Activated CD8-positive, alpha-beta memory T cell treated with anti-CD3 and anti-CD28 coated beads for 1 hour (primary cell): ENCODE measurements at places on chromosomes 5 and 9.
A peak's percentile ranks its signal among the peaks of the same experiment; 100 is the strongest.

DNA sequence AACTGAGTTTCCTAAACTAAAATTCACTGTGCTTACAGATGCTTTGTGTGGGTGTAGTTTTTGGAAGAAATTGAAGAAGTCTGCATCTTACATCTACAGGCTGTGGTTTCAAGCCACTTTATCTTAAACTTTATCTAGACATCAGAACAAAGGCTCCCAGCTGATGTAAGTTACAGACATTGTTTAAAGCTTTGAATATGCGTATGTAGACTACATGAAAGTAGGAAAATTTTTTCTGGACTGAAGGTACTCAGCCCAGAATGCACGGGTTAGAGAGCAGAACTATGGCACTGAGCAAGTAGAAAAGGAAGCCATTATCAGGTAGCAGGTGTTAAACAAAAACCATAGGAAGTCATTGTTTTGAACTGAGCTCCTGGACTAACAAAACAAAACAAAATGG, 185.4 kb downstream of the TTC39B start:
- no peak for DNase-seq

- DNase-seq, result no peak
These were observed 79.6 kb downstream of the RAI14 start for GRCh38 chr5:34735491-34736426.

DNA sequence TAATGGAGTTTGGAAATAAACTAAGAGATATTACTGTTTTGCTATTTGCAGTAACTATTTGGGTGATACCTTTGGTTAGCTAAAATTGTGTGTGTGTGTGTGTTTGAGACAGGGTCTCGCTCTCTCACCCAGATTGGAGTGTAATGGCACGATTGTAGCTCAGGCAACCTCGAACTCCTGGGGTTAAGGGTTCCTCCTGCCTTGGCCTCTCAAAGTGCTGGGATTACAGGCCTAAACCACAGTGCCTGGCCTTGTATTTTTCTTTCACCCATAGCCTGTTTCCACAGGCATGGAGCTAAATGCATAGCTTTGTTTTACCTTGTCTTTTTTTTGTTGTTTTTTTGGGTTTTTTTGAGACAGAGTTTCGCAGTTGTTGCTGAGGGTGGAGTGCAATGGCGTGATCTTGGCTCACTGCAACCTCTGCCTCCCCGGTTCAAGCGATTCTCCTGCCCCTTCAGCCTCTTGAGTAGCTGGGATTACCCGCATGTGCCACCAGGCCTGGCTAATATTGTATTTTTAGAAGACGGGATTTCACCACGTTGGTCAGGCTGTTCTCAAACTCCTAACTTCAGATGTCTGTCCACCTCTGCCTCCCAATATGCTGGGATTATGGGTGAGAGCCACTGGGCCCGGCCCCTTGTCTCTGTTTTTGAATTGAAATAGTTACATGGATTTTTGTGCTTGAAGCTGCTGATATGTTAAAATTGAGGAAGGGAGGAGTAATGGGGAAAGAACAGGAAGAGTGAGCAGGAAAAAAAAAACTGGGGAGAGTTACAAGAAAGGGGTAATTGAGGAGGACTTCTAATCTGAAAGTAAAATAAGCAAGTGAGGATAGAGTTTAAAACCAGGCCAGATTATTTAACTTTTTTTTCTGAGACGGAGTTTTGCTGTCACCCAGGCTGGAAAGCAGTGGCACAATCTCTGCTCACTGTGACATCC, 5.7 kb downstream of the GPBP1 start:
- no peak for DNase-seq

GRCh38 chr9:130781569-130781968, 53.5 kb upstream of the ABL1 start:
- DNase-seq, result no peak

DNA sequence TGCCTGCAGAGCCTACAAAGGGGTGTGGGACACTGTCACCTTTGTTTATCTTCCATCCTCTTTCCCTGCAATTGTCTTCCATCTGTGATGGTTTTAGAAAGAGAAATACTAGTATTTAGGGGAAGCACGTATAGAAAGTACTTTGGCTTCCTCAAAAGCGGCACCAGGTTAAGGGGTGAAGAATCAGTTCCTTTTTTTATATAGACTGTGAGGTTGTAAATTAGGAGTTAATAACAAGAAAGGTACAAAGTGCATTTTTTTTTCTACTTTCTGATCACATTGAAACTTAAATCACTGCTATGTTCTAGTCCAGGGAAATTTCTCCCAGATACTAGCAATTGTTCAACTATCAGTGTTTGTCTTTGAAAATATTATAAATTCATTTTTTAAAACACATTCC, 219.3 kb downstream of the CEMIP2 start:
- DNase-seq, result no peak

DNA sequence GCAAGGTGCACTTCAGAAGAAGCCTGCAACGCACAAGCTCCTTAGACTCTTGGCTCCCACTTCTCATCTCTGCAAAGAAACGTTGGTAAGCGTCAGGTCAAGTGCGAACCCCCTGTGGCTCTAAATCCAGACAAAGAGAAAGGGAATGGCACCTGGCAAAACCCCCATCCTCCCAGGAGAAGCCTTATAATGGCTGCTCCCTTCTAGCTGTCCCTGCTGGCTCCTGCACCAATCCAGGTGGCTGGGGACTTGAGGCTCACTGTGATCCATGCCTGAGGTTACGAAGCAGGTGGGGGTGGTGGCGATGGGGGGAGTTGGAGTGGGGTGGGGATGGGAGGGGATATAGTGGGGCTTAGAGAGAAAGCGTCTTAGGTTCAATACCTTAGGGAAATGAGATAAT, 272.8 kb downstream of the DENND1A start:
- DNase-seq, result no peak

GRCh38 chr5:126939887-126940286, 90.5 kb downstream of the MARCHF3 start:
- DNase-seq, result no peak

DNA sequence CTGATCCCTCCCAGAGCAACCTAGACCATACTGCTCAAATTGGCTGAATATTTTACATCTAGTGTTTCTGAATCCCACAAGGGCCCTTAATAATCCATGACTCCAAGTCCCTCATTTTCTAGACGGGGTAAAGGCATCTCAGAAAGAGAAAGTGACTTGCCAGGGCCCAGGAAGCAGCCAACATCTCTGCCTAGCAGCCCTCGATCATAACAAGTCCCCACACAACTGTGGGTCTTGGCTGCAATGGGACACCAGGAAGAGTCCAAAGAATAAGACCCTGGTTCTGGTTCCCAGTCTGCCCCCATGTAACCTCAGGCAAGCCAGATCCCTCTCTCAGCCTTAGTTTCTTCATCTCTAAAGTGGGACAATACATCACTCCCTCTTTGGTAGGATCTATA, 6.3 kb downstream of the ANXA6 start:
- no peak for DNase-seq

GRCh38 chr5:172833372-172833685, 722 bp upstream of the ERGIC1 start:
- DNase-seq, result no peak

DNA sequence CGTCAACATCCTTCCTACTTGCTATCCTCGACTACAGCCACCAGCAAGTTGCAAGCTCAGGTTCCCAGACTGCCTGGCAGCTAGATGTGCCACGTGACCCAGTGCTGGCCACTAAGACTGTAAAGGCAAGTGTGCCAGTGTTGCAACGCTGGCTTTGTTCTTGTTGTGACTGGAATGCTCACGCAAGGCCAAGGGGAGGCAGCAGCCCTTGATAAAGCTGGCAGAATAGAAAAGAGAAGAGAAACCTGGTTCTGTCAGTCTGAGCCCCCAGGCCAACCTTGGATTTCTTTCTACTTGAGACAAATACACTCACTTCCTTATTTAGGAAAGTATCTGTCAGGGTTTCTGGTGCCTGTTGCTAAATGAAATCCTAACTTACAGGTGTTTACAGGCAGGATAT, 113.0 kb downstream of the KLHL3 start:
- no peak for DNase-seq

DNA sequence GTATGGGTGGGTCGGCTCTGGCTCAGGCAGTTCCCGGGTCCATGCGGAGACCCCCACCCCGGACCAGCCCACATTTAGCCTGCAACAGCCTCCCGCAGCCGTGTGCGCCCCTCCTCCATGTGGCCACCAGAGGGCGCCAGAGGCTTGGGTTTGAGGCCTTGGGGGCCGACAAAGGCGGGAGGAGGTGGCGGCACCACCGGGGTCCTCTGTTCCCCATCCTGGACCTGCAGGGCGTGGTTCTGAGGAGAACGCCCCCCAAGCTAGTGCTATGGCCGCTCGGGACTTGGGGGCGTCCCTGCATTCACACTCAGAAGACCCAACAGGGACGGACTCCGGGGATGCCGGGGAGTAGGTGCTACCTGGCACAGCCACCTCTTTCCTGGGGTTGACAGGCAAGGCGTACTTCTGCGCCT, 16.5 kb downstream of the ASS1 start:
- DNase-seq, result peak; percentile 23

GRCh38 chr9:127065592-127065991, 56.8 kb downstream of the ANGPTL2 start:
- no peak for DNase-seq

DNA sequence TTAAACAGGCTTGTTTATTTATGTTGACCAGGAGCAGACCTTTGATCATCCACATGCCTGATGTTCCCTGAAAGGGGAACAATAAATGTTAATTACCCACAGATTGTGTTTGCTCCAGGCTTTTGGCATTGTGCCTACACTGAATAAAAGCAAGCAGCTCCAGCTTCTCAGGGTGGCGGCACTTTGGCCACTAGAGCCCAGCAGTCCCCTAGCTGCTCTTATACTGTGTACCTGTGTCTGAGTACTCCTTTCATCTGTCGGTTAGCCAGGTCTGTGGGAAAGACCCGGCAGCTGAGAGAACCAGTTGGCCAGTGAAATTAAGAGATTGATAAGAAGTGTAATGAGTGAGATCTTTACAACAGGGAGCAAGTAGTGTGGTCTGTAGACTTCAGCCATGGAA, 254.8 kb upstream of the FTMT start:
- no peak for DNase-seq

- no peak for DNase-seq
These were observed 155.4 kb downstream of the FSTL4 start for GRCh38 chr5:133456933-133457402.

DNA sequence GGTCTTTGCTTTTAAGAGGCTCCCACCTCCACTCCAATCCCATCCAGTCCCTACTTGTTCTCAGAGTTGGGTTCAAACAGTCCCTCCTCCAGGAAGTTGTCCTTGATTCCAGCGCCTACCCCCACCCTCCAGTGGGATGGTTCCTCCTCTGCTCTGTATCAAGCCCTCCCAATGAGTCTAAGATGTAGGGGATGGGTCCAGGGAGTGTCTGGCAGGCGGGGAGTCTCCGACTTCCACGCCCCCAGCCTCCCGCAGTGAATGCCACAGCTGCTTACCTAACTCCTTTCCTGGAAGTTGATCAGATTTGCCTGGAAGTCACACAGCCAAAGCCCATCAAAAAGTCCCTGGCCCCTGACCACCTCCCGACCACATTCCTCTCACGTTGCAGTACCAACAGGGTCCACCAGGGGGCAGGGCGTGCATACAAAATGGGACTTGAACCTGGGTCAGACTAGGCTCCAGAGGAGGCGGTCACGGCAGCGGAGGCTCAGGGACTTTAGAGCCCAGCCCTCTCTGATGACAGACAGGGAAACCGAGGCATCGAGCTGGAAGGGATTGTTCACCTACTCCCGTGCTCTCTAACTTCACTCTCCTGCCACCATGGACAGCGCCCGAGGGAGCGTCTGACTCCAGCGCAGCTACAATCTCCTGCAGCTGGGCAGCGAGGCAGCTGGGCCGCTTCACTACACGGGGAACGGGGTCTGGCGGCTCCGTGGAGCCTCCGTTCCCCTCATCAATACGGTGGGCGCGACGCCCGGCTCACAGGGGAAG, 25.0 kb upstream of the TDRD7 start:
- peak; percentile 29 for DNase-seq

DNA sequence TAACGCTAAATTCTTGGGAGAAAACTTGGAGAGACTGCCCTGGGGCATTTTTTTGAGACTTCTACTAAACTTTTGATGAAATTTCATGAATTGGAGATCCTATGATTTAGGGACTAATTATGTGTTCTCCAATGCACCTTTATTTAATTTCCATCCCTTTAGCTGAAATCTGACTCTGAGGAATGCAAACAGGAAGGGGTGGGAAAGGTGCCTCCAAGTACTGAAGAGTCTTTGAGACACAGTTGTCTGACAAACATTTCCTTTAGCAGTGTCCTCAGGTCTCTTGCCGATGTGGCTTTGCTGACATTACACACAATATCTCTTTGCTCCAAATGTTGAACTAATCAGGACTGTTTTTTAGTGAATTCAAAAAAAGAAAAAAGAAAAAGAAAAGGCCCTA, 76.9 kb downstream of the LIX1 start:
- DNase-seq, result no peak

DNA sequence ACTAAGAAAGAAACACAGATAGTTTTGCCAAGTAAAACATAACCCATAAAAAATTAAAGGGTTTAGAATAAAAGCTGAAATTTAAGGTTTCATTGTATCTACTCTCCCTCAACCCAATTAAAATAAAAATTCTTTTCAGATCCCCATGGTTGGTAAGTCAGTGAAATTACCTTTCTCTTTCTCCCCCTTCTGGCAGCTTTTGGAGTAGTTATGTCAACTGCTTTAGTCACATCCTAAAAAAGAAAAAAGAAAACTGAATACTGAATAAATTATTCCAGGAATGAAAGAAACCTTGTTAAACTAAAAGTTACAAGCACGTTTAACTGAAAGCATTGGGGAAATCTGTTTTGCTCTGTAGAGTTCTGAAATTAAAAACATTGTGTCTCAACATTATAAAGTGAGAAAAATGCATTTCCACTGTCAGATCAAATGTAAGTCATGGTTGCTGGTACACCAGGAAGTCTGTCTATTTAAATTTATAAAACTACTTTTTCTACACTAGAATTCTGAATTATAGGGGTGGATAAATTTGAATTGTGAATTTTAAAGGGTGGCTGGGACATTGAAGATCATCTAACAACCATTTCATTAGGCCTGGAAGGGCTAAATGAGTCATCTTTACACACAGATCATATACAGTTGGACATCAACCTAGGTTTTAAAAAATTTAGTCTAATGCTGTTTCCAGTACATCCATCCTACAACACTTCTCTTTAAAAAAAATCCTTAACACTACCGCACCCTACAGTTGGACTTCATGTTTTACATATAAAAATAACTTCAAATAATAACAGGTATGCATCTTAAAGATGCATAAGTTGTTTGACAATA, 24.7 kb downstream of the PSIP1 start:
- no peak for DNase-seq

- DNase-seq, result no peak
These were observed 304.0 kb downstream of the PJA2 start for GRCh38 chr5:109105631-109106267.

DNA sequence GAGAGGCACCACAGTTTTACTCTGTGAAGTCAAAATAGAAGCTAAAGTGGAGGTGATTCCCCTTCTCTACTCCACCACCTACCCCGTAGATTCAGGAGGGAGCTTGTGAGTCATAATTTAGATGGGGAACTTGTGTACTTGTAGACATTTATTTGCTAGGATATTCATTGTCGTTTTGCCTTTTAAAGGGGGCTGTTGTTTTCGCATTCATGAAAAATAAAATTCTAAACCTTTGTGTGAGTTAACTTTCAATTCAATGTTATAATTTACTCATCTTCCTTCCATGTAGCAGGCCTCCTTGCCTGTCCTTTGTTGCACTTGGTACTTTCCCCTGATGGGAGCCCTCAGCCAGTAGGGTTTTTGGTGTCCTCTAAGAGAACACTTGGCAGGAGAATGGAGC, 22.0 kb downstream of the SECISBP2 start:
- DNase-seq, result no peak

GRCh38 chr5:151085517-151086041, 4.7 kb upstream of the TNIP1 start:
- no peak for DNase-seq

GRCh38 chr5:78611126-78611605, 37.4 kb downstream of the LHFPL2 start:
- DNase-seq, result no peak

GRCh38 chr9:6977761-6978160, 220.0 kb downstream of the KDM4C start:
- DNase-seq, result no peak
